NCI-H2081 (cell line): ENCODE measurements at places on chromosomes 12 and 14.

GRCh38 chr14:73238424-73238852 is 1.1 kb downstream of the PAPLN start:
- DNase-seq = no peak

DNA sequence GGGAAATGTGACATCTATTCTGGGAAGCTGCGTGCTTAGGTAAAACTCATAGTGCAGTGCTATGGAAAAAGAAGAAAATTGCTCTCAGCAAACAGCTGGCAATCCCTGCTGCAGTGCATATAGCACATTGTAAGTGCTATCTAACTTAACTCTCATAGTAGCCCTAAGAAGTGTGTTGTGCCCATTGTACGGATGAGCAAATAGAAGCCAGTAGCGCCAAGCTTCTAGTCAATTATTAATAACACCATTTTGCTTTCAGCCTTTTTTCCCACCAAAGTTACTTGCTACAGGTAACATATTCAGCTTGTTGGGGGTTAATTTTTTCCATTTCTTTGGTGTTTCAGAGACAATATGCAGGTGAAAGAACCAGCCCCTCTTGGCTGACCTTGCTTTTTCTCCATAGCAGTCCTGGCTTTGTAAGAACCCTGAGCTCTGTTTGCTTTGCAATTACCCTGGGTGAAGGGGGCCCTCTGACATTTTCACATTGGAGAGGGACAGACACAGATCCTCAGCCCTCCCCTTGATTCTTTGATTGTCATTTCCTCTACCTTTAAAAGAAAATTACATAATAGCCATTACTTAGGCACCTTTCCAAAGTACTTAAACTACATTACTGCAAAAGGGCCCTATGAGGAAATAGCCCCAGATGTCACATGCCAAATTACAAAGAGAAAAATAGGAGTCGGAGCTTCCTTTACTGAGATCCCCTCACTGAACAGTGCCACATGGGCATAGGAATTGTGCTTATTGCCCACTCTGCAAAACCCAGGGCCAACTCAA is 576.2 kb upstream of the TBX3 start:
- no peak for DNase-seq

- no peak for DNase-seq
Observed at GRCh38 chr14:20198991-20199390, 8.3 kb downstream of the OR11G2 start.

GRCh38 chr12:121793440-121793837 is at the start of gene RHOF:
Gene RHOF, minus strand, starts transcription at chr12:121793688. Its CDS starts 55 bp downstream, at chr12:121793633.
- DNase-seq = no peak

GRCh38 chr12:103877934-103878510 is 37.0 kb upstream of the NT5DC3 start:
- DNase-seq = peak; percentile 79
